ENCODE measurements at places on chromosomes 11 and 22. TPM values are rescaled to one million over a fixed set of nuclear protein-coding genes. Genes with fewer than 3 reads are reported as not detected.

DNA sequence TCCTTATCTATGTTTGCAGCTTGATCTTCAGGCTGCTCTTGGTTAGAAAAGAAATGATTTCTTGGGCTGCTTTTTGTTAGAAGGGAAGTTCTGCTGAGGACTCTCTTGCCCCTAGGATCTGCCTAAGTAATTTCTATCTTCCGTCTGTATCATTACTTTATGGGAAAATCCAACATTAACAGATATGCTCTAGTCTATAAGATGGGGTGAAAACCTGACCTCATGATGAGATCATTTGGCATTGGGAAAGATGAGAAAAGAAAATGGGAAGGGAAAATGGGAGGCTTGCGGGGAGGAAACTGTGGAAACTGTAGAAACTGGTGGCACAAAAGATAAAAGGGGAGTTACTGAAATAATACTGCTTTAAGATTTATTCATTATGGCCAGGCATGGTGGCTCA lies 63.6 kb downstream of the FDX1 start:
- no peak for DNase-seq
- no peak overlapping the region for H3K27ac ChIP-seq
- no peak overlapping the region for H3K4me3 ChIP-seq
- H3K36me3 ChIP-seq: no peaks in the 10 kb centered on the region
- no peaks in the 10 kb centered on the region for H3K27me3 ChIP-seq

GRCh38 chr22:47645450-47645914 lies 883.0 kb downstream of the TBC1D22A start:
- no peak for DNase-seq
- no peaks in the 10 kb centered on the region for H3K36me3 ChIP-seq
- H3K4me1 ChIP-seq: no peaks in the 10 kb centered on the region

GRCh38 chr11:72112978-72113808 lies 698 bp upstream of the ANAPC15 start:
- no peak for DNase-seq
- peaks cover 40% of the 10 kb centered on the region for H3K27me3 ChIP-seq

The NXPE2 gene
- not detected for total RNA-seq

The UBE2L6 gene
- 76.2 TPM for total RNA-seq

DNA sequence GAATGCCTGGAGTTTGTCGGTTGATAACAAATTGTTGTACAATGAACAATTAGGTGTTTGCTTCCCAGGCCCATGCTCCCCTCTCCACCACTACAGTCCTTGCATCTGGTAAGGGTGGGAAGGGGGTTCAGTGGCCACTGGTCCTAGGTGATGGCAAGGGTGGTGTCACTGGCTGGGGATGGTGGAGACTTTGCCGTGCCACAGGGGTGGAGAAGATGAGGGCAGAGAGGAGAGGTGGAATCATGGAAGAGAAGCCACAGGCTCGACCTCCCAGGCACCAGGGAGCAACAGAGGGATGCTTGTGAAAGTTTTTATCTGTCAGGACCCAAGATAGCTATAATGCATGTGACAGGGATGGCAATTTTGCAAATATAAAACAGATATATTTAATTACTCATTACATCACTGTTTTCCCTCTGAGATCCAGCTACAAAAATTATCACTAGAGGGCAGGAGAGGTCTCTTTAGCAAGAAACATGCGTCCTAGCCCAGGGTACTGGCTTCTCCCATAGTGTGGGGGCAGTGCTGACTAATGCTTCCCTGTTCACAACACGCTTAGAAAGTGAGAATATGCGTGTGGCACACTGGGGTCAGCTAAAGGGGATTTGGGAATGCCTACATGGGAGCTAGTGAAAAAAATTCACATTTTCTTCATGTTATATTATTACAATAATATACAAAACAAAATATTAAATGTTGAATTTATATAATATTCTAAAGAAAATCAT lies 49.0 kb upstream of the AMPD3 start:
- no peaks in the 10 kb centered on the region for H3K27me3 ChIP-seq
- H3K4me1 ChIP-seq: no peaks in the 10 kb centered on the region
- no peaks in the 10 kb centered on the region for H3K36me3 ChIP-seq
- no peak overlapping the region for H3K4me3 ChIP-seq
- H3K27ac ChIP-seq: no peak overlapping the region

GRCh38 chr11:18498039-18498438 lies 28.7 kb downstream of the TSG101 start:
- peaks cover 20% of the 10 kb centered on the region for H3K36me3 ChIP-seq
- H3K4me3 ChIP-seq: no peak overlapping the region
- no peak overlapping the region for H3K27ac ChIP-seq
- no peaks in the 10 kb centered on the region for H3K27me3 ChIP-seq
- no peak for DNase-seq
- H3K4me1 ChIP-seq: no peaks in the 10 kb centered on the region
